Heart left ventricle (tissue), 16 donors: ENCODE measurements at places on chromosomes 2 and 18. TPM values are rescaled to one million over a fixed set of nuclear protein-coding genes. Genes with fewer than 3 reads are reported as not detected.
A peak's percentile ranks its signal among the peaks of the same experiment; 100 is the strongest.

DNA sequence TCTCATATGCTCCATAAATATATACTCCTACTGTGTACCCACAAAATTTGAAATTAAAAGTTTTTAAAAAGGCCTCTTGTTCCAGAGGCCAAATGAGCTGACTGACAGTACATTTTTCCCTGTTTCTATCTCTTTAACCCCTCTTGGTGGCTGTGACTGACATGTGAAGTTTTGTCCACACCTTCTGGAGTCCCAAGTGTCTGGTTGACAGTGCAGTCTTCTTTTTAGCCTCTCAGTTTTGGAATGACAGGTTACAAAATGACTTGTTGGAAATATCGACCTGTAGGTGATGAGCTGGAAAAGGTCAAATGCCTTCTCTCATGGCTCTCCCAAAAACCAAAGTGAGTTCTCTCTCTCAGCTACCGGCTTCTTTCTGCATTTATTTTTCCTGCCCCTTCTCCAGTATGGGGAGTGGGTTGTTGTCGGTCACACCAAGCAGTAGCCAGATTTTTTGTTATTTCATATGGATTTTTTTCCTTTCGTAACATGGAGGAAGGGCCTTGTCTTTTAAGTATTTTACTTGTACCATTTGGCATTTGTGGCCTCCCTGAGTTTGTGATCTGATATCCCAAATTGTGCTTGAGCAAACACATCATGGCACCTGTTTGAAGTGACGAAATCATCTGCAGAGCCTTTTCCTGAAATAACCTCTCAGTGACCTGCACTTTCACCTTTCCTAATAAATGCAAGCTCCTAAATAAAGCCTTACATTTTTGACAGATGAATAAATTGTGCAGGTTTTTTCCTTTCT, 143.9 kb downstream of the ESCO1 start:
- DNase-seq: no peak

GRCh38 chr2:238729261-238729935, 118.5 kb upstream of the TWIST2 start:
- DNase-seq: no peak

DNA sequence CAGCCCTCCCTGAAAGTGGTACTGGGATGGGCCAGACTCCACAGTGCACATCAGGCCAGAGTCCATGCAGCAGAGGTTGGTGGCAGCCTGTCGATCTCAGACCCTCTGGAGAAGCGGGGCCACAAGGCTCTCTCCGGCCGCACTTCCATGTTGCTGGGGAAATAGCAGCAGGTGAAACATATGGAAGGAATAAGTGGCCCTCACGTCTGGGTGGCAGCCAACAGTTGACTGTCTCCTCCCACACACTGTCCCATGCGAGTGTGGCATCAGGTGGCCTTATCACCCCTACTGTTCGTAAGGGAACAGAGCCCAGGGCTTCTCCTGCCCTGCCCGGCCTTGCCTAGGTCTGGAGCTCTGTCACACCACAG, 58.1 kb upstream of the FOSL2 start:
- no peak for DNase-seq

DNA sequence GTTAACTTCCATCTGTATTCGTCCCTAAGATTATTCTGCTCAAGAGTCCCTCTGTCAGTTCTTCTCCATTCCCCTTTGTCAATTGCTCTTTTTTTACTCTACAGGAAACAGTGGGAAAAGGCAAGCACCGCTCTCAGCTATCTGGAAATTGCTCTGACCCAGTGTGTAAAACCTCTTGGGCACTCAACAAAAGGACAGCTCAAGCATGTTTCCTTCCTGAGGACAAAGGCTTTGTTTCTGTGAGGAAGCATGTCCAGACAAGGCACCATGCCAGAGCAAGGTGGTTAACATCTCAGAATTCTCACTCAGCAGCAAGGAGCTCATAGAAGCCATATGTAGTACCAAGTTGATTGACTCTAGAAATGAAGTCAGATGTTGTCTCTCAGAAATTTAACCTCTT, 735.6 kb downstream of the TSN start:
- DNase-seq: no peak

- no peak for DNase-seq
Observed at GRCh38 chr18:48608581-48608980, 69.8 kb downstream of the CTIF start.

GRCh38 chr18:68121308-68121707, 593.6 kb downstream of the TMX3 start:
- no peak for DNase-seq

DNA sequence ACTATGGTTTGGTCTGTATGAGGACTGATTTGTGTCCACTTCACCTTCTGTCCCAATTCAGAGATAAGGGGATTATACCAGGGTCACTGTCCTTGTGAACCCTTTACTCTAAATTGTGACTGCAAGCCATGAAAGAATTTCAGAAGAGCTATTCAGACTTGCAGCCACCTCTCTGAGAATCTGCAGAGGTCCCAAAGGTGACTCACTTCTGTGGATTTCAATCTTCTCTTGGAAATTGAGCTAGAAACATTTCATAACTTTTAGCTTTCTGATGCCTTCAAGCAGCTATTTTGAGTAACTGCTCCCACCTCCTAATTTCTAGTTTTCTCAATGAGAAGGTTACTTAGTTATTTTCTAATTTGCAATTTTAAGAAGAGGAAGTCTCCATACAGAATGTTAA, 1242.4 kb upstream of the ACVR2A start:
- DNase-seq: no peak

GRCh38 chr2:138853296-138853695, 73.1 kb upstream of the NXPH2 start:
- no peak for DNase-seq

- DNase-seq: no peak
Observed at GRCh38 chr2:230874876-230875275, 10.1 kb downstream of the ITM2C start.

- DNase-seq: no peak
Observed at GRCh38 chr2:174074831-174075230, 109.7 kb upstream of the SP3 start.

GRCh38 chr2:151252646-151253045, 9.0 kb downstream of the RBM43 start:
- DNase-seq: no peak

DNA sequence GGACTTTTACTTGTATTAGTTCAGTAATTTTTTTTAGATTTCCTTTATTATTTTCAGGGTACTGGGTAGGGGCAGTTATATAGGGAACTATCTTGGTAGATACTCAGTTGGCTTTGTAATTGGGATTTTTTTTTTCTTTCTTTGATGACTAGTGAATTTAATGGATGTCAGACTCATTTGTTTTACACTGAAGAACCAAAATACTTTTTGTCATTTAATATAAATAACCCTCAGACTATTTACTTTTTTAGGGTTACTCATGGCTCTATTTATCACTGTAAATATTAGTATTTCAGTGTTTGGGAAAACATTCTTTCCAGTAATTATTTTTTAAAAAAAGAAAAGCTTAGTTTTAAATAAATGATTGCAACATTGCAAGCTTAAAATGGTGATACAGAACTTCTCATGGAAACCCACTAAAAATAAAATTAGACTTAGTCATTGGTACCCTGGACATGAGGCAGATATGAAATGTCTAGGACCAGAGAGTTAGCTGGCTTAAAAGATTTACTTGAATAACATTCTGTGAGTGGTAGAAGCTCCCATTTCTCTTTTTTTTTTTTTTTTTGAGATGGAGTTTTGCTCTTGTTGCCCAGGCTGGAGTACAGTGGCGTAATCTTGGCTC, 74.4 kb upstream of the CYP20A1 start:
- no peak for DNase-seq

DNA sequence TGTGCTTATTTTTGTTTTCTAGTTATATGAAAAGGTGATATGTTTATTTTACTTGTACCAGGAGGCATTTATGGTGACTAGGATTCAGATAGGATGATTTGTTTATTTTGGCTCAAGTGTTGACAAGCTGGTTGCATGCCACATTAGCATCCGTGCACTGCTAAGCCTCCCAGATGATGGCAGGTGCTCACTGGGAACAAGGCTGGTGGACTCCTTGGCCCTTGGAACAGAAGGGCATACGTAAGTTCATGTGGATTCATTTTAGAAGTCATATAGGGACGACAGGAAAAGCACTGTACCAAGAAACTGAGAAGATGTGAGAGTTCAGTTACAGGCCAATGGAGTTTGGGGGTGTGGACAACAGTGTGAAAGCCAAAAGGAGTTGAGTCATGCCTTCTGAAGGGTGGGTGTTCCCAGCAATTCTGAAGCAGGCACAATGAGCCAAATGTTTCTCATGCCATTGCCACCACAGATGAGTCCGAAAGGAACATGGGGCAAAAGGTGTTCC, 166.2 kb downstream of the PHLPP1 start:
- no peak for DNase-seq

DNA sequence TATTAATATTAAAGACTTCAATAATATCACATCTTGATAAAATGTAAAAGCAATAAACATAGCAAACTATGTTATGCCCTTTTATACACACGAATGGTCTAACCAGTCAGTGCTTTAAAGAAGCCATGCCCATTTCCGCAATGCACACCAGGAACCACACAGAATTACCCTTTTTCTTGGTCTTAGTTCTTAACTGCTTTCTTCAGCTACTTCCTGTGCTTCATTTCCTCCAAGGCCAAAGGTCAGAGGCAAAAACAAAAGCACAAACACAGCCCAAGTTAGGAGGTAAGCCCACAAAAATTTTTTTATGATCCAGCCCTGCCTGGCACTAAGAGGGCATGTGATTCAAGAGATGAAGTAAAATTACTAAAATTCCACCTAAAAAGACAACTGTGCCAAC, 267.2 kb downstream of the FBXO15 start:
- DNase-seq: no peak

- peak; percentile 81 for DNase-seq
Observed at GRCh38 chr2:230416061-230416721, at the start of gene SP100. TSS of gene SP100 (plus strand) at chr2:230416201. CDS start at chr2:230416297, 96 bp downstream.

Gene DPP4
- 13.9 TPM for total RNA-seq

Gene NTSR2
- total RNA-seq: not detected

Gene GCG
- total RNA-seq: not detected

Gene HNRNPA3
- total RNA-seq: 110 TPM
